ENCODE measurements at places on chromosomes 2 and 18.

DNA sequence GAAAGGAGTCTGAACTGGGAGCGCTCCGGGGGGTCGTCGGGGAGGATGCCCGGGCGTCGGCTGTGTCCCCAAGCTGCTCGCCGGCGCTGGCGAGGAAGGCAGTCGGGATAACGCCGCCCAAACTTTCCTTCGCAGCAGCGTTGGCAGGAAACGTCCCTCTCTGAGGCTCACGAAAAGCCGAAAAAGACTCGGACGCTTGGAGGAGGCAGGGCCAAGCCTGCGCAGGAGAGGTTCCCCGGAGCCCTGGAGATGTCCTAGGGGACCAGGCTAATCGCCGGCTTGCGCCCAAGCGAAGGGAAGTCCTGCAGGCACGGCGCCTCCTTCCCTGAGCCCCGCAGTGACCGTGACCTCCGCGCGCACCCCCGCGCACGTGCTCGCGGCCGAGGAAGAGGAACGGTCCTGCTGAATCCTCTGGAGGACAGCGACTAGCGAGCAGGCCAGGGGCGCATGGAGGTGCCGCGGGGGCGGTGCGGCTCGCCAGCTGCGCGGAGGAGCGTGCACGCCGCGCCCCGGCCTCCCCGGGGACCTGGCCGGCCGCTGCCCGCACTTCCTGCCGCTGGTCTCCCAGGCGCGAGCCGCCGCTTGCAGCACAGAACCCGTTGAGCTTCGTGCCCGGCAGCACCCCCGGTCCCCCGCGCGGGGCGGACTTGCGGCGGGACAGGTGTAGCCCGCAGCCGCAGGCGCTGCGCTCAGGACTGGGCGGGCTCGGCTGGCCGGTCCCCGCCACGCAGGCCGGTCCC lies at the start of gene SH3RF3:
Gene SH3RF3 (plus strand): TSS at position 590 of the 740 bp plus-strand sequence.
- peak; percentile 19 for DNase-seq

DNA sequence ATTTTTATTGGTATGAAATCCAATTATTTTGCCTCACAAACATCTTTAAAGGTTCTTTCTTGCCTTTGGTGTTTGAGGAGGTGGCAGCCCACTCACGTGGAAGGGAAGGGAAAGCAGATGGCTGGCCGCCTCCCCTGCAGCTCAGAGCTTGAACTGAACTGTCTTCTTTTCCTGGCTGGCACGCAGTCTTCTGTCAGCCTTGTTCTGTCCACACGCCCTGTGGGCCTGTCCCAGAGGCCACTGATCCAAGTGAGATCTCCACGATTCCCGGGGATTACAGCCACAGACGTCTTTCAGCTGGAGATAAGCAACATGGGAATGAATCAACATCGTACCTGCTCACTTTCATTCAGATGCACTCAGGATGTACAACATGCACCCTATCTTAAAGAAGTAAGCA lies 73.3 kb downstream of the TMEM18 start:
- DNase-seq, result no peak

- peak; percentile 55 for DNase-seq
Observed at GRCh38 chr2:10382354-10383061, 65.6 kb downstream of the ODC1 start.

DNA sequence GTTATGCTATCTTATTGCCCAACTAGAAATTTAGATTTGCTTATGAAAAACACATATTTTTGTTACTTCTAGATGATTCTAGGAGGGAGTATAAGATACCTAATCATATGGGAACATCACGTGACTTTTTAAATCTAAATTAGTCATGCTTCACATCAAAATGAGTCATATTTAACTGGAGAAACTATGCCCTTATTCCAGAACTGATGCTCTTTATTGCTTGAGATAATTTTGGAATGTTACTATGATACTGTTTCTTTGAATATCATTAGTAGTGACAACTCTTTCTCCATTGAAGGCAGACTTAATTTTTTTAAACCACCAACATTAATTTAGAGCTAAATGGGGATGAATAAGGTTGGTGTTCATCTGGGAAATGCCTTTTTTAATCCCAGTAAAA lies 19.9 kb upstream of the ELAC1 start:
- no peak for DNase-seq

- DNase-seq, result no peak
Observed at GRCh38 chr18:10030816-10031541, 117.2 kb downstream of the VAPA start.

- DNase-seq, result no peak
Observed at GRCh38 chr2:48265169-48266030, 264.6 kb upstream of the STON1 start.

DNA sequence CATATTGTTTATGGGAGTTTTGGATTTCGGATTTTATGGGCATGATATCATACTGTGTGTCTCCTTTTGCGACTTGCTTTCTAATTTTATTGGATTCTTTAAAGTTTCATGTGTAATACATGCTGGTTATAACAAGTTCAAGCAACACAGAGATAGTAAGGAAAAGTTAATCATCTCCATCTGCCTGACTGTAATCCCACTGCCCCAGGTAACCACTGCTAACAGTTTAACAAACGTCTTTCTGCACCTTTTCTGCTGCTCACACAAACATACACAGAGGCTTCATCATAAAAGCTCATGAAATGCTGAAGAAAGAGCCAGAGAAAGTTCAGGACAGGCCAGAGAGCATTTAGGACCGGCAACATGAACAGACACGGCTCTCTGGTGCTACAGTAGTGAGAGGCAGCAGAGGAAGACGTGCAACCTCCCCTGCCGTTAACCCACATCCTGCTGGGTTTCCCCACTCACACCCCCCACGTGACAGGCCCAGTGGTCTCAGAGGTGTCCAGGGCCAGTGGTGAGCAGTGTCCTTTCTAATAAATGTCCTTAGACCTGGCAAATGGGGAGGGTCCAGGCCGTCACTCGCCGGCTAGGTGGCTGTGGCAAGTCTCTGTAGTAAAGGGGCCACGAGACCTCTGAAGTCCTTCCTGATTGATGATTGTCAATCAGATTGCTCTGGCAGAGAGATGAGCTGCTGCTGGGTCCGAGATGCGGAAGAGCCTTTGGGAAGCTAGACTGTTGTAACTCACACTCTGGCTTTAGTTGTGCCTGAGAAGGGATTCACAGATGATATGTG lies 43.0 kb upstream of the SLC1A4 start:
- DNase-seq, result peak; percentile 36

- DNase-seq, result no peak
Observed at GRCh38 chr2:6423157-6423556, 442.6 kb downstream of the CMPK2 start.

GRCh38 chr18:498931-499775 lies 1.3 kb downstream of the COLEC12 start:
- no peak for DNase-seq

GRCh38 chr2:139773720-139774277 lies 993.6 kb upstream of the NXPH2 start:
- DNase-seq, result no peak

DNA sequence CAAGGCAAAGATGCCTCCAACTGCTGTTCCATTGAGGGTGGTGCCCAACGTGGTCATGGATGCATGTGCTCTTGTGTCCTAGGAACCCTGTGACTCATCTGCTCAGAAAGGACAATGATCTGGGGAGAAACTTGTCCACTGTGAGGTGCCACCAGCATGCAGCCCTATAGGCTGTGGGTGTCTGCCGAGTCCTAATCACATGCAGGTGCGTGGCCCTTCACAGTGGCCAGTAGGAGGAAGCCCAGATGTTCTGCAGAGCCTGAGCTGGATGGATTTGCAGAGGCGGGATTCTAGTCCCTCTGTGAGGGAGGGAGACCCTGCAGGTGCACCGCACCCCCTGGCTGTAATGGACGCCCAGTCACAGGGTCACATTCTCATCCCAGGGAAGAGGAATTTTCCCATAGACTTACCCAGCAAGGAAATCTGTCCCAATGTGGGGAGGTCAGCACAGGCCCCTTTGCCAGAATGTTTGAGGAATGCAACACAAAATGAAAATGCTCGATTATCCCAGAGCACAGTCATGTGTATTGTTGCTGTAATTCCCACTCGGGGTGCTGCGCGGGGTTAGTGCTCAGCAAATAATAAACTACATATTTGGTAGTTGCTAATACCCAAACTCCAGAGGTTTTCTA lies 13.9 kb downstream of the GDF7 start:
- no peak for DNase-seq

- DNase-seq, result no peak
Observed at GRCh38 chr2:237406371-237406895, 7.5 kb downstream of the COL6A3 start.

DNA sequence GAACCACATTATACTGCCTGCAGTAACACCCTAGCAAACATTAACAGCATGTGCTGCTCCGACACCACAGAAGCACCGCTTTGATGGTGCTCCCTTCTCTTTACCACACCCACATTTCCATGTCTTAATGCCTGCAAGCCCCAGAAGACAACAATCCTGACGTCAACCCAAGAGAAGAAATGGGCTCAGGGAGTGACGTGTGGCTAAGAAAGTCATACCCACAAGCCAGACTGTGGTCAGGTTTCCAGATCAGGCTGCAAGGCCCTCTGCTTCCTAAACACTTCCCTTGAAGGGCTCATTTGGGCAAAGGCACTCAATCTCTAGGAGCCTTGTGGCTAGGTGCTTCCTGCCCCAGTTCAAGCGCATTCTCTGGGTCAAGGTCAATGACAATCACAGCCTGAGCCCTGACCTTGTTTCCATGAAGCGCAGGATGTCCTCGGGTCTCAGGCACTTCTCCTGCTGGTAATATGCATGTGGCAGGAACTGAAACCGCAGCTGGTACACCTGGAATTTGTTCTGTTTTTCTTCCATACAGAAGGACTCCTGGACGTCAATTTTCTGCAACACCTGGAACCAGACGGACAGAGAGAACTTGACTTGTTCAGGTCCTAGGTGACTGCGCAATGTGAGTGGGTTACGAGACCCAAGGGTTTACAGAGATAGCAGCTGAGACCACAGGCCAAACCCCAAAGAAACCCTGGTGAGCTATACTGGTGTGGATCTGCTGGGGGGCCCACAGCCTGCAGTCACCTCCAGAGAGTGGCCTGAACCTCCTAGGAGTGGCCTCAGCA lies 67.2 kb downstream of the POLR1A start:
- DNase-seq, result peak; percentile 81

DNA sequence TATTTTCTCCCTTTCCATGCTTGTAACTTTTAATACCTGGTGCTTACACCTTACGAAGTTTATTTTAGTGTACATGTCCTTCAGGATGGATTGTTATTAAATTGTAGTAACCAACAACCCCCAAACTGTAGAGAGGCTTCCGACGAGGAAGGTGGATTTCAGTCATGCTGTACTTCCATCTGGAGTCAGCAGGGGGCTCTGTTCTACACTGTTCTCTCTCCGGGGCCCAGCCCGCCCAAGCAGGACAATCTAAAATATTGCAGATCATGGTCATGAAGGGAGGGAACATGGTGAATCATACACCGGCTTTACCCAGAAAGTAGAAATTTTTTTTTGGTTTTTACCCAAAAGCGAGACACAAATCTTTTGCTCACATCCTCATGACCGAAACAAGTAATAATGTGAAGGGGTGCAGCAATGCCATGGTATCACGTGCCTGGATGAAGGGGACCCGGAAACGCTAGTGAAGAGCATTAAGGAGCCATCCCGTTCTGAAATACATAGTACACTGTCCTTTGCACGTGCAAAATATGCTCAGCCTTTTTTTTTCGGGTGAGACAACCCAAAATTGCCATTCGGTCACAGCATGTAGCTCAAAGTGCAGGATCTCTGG lies 884.8 kb downstream of the EPHA4 start:
- peak; percentile 56 for DNase-seq

DNA sequence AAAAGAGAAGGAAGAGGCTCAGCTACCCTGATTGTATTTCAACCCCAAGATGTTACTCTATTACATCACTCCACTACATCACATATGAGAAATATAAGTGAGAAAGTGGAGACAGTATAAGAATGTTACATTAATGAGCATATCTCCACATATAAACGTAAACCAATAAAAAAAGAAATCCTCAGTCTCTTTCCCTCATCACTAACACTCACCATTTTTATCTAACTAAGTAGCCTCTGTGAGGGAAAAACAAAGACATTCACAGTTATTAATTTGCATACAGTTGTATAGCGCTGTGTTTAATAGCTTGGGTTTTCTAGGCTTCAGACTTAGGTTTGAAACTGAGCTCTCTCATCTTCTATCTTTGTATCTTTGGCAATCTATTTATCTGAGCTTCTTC lies 489.1 kb upstream of the LRRTM4 start:
- no peak for DNase-seq

DNA sequence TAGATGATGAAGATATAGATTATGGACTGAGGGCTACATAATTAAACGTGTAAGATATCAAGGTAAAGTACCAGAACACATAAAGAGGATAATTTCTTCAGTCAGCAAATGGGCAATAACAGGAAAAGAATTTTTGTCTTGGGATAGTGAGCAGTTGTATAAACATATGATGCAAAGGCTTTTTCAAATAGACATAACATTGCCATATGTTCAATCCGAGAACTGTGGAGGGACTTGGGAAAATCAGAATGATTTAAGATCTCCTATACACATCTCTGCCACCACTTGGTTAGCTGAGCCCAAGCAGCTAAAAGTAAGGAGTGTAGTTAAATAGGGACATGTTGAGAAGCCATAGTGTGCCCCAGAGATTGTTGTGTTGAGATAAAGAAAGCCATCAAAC lies 287.6 kb upstream of the ZNF521 start:
- no peak for DNase-seq

GRCh38 chr18:72820571-72820970 lies 47.2 kb downstream of the NETO1 start:
- no peak for DNase-seq

DNA sequence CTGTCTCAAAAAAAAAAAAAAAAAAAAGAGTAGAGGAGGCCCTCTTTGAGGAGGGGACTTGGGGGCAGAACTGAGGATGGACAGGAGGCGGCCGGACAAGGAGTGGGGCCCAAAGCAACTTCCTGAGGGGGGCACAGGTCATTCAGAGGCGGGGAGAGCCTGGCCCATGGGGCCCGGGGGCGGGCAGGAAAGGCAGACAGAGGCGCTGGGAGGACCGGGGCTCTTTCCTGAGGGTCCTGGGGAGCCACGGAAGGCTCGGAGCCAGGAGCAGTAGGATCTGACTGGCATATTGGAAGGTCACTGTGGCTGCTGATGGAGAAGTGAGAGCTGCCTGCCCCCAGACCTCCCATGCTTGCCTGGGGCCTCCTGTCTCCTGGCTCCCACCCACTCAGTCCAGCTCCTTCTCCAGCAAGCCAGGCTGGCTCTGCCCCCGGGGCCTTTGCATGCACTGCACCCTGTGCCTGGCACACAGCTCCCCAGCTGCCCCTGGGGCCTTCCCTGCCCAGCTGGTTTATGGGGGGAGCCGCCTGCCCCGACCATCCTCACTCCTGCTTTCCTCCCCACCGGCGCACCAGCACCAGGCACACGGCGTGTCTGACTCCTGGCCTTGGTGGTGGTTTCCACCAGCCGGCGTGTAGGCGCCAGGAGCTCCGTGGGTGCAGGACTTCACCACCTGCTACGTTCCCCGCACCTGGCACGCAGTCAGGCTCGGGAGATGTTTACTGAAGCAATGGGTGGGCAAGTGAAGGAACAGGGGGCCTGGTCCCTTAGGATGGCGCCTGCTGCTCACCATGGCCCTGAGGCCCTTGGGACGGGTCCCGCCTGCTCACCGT lies 5.6 kb downstream of the ESPNL start:
- no peak for DNase-seq
